AG20443 (cell line): ENCODE measurements at places on chromosomes 5 and 9.

GRCh38 chr9:105360344-105360743, 87.5 kb upstream of the FSD1L start:
- no peak for DNase-seq

DNA sequence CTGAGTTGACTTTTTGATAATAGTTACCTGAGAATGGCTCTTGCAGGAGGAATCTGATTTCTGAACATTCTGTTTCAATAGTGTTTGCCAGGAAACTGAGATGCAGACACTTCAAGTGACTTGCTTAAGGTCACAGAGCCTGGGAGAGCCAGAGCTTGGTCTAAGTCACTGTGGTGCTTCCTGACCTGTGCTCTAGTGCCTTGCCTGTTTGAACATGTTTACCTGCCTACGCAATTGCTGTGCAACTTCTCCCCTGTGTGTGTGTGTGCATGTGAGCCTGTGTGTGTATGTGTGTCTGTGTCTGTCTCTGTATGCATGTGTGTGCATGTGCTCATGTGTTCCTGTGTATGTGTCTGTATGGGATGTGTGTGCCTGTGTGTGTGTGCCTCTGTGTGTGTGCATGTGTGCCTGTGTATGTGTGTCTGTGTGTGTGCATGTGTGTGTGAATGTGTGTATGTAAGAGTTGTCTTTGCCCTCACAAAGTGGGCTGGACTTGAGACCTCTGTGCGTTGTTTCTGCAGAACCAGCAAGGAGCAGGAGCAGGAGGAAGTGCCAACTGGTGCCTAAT, 185.8 kb downstream of the GADD45G start:
- DNase-seq: no peak

GRCh38 chr5:168312606-168313295, 21.3 kb downstream of the WWC1 start:
- DNase-seq: no peak

- DNase-seq: no peak
Measured at GRCh38 chr9:108325406-108325805, 530.4 kb downstream of the ACTL7B start.

DNA sequence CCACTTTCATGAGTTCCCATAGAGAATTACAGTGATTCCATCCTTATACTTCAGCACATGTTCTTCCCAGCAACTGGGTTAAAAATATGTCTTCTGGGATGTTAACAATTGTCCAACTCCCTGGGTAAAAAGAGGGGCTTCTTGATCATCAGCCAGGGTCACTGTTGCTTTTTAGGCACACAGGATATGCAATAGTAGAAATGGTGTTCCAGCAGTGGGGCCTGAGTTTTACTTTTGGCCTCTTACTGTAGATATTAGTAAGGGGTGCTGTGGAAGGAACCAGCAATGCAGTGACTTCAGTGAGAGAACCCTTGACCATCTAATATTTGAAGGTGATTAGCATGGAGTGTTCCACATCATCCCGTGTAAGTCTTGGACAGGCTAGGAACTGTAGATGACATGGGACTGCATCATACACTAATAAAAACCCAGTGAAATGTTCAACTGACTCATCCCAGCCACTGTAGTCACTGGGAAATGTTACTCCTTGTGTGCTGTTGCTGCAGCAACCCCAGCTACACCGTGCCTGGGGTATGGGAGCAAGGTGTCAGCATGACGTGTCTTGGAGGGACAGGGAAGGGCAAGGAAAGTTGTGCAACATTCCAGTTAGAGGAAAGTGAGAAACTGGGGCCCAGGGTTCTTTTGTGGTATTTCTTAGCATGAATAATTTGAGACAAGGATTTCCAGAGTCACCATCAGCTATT, 610.9 kb downstream of the RAB3C start:
- peak; percentile 87 for DNase-seq
